ENCODE measurements at places on chromosomes 7 and 10. TPM values are rescaled to one million over a fixed set of nuclear protein-coding genes. Genes with fewer than 3 reads are reported as not detected.

GRCh38 chr7:137399827-137400823, 56.6 kb upstream of the PTN start:
- DNase-seq = peak; percentile 67
- H3K4me1 ChIP-seq = peaks cover 25% of the 10 kb centered on the region
- no peaks in the 10 kb centered on the region for H3K27me3 ChIP-seq

ANKRD30A gene
- not detected for total RNA-seq

CCDC146 gene
- total RNA-seq = 51.3 TPM

ACSL5 gene
- 17.0 TPM for total RNA-seq

- no peaks in the 10 kb centered on the region for H3K27me3 ChIP-seq
- H3K4me3 ChIP-seq = no peak overlapping the region
- no peaks in the 10 kb centered on the region for H3K4me1 ChIP-seq
- no peaks in the 10 kb centered on the region for H3K36me3 ChIP-seq
These were observed 498.3 kb downstream of the SORCS3 start for GRCh38 chr10:105139363-105139896.

COL17A1 gene
- 0.49 TPM for total RNA-seq

TMEM236 gene
- total RNA-seq = 1.3 TPM

WNT8B gene
- total RNA-seq = not detected

DNA sequence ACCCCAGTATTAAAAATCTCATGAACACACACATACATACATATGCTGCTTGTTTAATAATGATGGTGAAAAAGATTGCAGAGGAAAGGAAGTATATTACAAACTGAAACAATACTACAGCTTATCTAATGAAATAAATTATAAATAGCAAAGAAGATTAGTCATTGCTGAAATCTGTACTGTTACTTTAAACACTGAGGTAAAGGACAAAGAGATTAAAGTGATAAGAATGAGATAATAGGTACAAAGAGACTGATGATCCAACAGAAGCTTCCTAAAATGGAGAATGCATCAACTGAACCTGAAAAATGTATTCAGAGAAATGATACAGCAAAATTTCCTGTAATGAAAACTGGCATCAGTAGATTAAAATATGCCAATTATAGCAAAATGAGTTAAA, 91.5 kb upstream of the KCND2 start:
- no peak for DNase-seq
- no peaks in the 10 kb centered on the region for H3K4me1 ChIP-seq
- no peak overlapping the region for H3K27ac ChIP-seq
- no peaks in the 10 kb centered on the region for H3K36me3 ChIP-seq
- H3K27me3 ChIP-seq = no peaks in the 10 kb centered on the region

ZNF479 gene
- total RNA-seq = not detected

GRCh38 chr10:5413012-5413938, 918 bp downstream of the NET1 start:
- no peaks in the 10 kb centered on the region for H3K36me3 ChIP-seq
- peaks cover 4% of the 10 kb centered on the region for H3K4me1 ChIP-seq
- DNase-seq = no peak
- no peaks in the 10 kb centered on the region for H3K27me3 ChIP-seq
- peak overlapping the region; percentile 85 for H3K4me3 ChIP-seq
- no peak overlapping the region for H3K27ac ChIP-seq

- no peak overlapping the region for H3K27ac ChIP-seq
- H3K4me1 ChIP-seq = no peaks in the 10 kb centered on the region
These were observed 70.7 kb downstream of the LCOR start for GRCh38 chr10:96902731-96903358.

PTPRN2 gene
- 9.5 TPM for total RNA-seq

GRCh38 chr7:126637538-126637937, 615.2 kb downstream of the GRM8 start:
- H3K27me3 ChIP-seq = no peaks in the 10 kb centered on the region
- H3K4me3 ChIP-seq = no peak overlapping the region
- H3K4me1 ChIP-seq = no peaks in the 10 kb centered on the region
- no peak overlapping the region for H3K27ac ChIP-seq
- DNase-seq = no peak
- H3K36me3 ChIP-seq = no peaks in the 10 kb centered on the region

GRCh38 chr7:131897016-131897789, 340.8 kb upstream of the PODXL start:
- no peaks in the 10 kb centered on the region for H3K27me3 ChIP-seq
- H3K4me3 ChIP-seq = no peak overlapping the region
- no peak for DNase-seq
- H3K4me1 ChIP-seq = no peaks in the 10 kb centered on the region

GRCh38 chr7:55185321-55185802, 166.5 kb downstream of the EGFR start:
- no peaks in the 10 kb centered on the region for H3K27me3 ChIP-seq
- H3K27ac ChIP-seq = no peak overlapping the region
- no peak overlapping the region for H3K4me3 ChIP-seq
- no peak for DNase-seq
- peaks cover 13% of the 10 kb centered on the region for H3K36me3 ChIP-seq

NSUN5 gene
- total RNA-seq = 18.3 TPM

VAX1 gene
- not detected for total RNA-seq

RGS10 gene
- 21.4 TPM for total RNA-seq

- H3K36me3 ChIP-seq = no peaks in the 10 kb centered on the region
- peaks cover 26% of the 10 kb centered on the region for H3K4me1 ChIP-seq
- no peak overlapping the region for H3K27ac ChIP-seq
- no peaks in the 10 kb centered on the region for H3K27me3 ChIP-seq
- no peak overlapping the region for H3K4me3 ChIP-seq
These were observed 62.4 kb downstream of the THNSL1 start for GRCh38 chr10:25078658-25079431.

DNA sequence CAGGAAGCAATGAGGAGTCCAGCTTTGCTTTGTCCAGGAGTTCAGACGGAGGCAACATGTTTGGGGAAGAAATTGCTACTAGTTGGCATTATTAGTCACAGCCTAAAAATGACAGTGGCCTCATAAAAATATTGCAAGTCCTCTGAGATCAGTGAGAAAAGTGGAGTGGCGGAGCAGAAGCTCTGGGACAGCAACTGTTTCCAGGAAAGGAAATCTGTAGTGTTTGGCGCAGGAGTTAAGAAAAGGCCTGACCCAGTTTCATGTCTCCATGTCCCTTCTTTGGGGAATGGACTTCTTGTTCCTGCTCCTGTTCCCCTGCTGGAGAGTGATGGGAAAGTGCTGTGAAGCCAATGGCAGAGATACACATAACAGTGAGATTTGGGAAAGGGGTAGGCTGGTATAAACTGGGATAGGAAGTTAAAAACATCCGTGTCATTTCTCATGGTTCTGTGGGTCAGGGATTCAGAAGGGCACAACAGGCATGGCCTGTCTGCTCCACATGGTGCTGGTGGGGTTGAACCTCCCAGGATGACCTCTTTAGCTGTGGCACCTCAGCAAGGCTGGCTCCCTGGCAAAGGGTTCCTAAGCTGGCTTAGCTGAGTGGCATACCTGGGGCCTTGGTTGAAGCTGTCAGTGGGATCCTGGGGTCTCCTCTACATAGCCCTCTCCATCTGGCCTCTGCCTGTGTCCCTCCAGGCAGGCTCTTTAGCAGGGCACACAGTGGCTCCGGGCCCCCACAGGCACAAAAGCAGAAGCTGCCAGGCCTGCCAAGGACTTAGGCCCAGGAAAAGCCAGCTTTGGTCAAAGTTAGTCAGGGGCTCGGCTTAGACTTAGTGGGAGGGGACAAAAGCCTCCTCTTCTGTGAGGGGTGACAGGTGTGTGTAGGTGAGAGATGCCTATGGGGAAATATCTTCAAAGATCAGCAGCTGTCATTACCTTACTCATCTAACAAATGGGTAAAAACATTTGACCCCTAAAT, 77.7 kb downstream of the WDFY4 start:
- no peak overlapping the region for H3K27ac ChIP-seq
- H3K36me3 ChIP-seq = no peaks in the 10 kb centered on the region
- no peak for DNase-seq

DNA sequence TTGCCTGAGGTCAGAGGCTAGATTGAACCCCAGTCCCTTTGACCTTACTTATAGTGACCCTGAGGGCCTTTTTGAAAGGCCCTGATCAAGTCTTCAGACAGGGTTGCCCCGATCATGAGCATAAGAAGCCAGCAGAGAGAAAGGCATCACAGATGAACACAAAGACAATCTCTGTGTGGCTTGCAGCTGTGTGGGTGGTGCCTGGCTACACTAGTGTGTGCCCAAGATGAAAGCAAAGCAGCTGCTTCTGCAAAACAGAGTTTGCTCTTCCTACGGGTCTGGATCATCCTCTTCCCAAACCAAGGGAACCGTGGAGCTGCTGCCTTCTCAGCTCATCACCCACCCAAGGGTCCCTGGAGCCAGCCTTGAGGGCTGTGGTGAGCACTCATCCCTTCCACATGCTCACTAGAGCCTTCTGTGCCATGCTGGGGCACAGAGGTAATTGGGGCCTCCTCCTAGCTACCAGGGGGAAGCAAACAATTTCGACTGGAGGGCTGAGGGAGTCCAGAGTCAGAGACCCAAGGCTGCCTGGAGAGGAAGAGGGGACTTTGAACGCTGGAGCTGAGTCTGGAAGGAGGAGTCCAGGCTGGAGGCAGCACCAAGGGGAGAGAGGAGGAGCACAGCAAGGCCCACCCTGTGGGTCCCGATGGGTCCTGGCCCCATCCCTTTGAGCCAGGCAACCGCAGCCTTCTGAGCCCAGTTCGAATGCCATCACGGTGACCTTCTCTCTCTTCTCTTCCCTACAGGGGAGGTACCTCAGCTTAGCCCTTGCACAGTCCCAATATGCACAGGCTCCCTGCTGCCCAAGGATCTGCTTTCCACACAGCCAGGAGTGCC, 42.3 kb downstream of the ANTXRL start:
- no peak for DNase-seq
- H3K4me3 ChIP-seq = no peak overlapping the region
- H3K36me3 ChIP-seq = no peaks in the 10 kb centered on the region
- H3K4me1 ChIP-seq = no peaks in the 10 kb centered on the region
- H3K27ac ChIP-seq = no peak overlapping the region
- H3K27me3 ChIP-seq = no peaks in the 10 kb centered on the region

GRCh38 chr10:112763916-112764520, 186.0 kb upstream of the TCF7L2 start:
- no peak overlapping the region for H3K27ac ChIP-seq
- no peaks in the 10 kb centered on the region for H3K27me3 ChIP-seq
- no peaks in the 10 kb centered on the region for H3K4me1 ChIP-seq
- no peak for DNase-seq
- no peak overlapping the region for H3K4me3 ChIP-seq

NXPH1 gene
- total RNA-seq = not detected

DNA sequence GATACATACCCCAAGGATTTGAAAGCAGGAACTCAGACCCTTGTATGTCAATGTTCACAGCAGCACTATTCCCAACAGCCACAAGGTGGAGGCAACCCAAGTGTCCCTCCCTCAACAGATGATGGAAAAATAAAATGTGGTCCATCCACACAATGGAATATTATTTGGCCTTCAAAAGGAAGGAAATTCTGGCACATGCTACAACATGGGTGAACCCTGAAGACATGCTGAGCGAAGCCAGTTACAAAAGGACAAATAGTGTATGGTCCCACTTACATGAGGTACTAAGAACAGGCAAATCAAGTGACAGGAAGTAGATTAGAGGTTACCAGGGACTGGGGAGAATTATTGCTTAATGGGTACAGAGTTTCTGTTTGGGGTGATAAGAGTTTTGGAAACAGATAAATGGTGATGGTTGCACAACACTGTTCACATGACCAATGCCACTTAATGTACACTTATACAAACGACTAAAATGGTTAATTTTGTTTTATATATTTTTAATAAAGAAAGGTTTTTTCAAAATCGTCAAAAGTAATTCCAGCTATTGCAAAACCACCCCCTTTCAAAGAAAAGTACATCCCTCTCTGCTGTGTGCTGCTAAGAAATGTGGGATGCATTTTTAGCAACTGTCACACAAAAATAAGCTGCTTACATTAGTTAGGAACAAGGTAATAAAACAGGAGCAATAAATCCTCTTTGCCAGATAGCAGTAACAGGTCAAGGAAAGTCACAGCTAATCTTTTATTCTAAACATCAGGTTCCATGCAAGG, 85.7 kb downstream of the GRB10 start:
- H3K27ac ChIP-seq = no peak overlapping the region
- DNase-seq = no peak
- H3K27me3 ChIP-seq = no peaks in the 10 kb centered on the region
- no peak overlapping the region for H3K4me3 ChIP-seq
- no peaks in the 10 kb centered on the region for H3K4me1 ChIP-seq
- H3K36me3 ChIP-seq = no peaks in the 10 kb centered on the region

- H3K27ac ChIP-seq = no peak overlapping the region
- H3K4me3 ChIP-seq = no peak overlapping the region
- no peak for DNase-seq
- H3K4me1 ChIP-seq = no peaks in the 10 kb centered on the region
- no peaks in the 10 kb centered on the region for H3K36me3 ChIP-seq
These were observed 206.1 kb upstream of the CELF2 start for GRCh38 chr10:10811562-10811961.
